ENCODE measurements at places on chromosomes 5 and 9.

DNA sequence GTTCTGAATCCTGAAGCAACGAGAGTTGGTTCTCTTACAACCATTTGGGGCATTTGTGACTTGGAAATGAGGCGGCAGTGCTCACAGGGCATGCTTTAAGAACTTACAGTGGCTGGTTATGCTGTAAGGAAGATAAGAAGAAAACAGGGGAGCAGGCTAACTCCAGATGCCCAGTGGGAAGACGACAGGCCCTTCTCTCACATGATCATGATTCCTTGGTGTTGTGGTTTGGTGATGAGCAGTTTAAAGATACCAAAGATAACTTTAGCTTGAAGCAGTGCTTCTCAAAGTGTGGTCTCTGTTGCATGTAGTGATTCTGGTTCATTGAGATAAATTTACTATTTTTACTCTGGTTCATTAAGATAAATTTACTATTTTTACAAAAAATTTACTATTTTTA is 2.6 kb upstream of the HABP4 start:
- DNase-seq = no peak

GRCh38 chr5:2066373-2066772 is 183.6 kb upstream of the IRX4 start:
- no peak for DNase-seq

DNA sequence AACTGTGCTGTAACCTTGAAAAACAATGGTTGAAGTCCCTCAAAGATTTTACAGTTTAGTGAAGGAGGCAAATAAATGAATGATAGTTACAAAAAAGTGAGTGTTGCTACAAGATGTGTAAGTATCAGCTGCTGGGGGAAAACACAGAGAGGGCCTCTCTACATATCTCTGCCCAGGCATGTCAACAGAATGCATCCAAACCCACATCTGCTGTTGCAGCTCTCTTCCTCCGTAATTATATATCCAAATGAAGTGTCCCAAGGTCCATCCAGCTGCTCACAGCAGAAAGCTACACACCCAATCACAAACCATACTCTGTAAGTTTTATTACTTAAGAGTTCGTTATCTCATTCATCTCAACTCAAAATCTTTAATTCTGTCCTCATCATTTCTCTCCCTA is 584.6 kb downstream of the ANXA1 start:
- no peak for DNase-seq

- DNase-seq = no peak
These were observed 4.8 kb upstream of the TMEM171 start for GRCh38 chr5:73115399-73116051.

- peak; percentile 30 for DNase-seq
These were observed 1.0 kb downstream of the ANKH start for GRCh38 chr5:14870337-14871213.

DNA sequence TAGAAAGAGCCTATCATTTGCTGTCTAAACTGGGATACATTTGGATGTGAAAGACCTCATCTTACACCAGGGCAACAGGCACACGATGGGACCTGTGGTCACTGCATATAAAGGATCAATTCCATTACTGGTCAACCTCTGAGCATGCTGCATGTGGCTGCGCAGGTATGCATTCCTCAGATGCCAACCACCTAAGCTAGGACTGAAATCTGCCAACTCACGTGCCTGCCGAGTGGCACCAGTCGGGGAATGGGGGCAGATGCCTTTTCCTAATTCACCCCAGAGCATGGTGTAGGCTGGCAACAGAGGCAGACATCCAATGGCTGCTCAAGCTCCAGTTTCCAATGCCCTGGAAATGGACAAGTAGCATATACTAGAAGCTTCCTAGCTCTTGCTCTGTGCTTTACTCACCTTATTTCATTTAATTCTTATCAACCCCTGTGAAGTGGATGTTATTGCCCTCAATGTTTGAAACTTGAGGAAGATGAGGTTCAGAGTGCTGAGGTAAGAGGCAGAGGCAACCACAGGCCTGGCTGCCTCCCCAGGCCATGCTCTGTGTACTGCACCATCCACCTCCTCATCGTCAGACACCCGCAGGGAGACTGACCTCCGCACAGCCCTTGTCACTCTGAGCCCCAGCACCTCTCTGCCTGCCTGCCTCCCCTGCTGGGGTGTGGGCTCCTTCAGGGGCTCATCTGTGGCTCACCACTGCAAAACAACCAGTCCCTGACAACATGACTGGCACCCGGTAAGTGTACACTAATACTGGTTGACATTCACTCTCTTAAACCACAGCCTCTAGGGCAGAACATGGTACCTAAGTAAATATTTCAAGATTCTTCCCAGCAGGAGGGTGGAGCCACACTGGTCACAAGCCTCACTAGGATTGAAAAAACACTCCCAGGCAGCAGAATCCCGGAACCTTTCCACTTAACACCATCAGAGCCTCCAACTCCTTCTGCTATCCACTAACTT is 228.5 kb downstream of the CRB2 start:
- DNase-seq = no peak

DNA sequence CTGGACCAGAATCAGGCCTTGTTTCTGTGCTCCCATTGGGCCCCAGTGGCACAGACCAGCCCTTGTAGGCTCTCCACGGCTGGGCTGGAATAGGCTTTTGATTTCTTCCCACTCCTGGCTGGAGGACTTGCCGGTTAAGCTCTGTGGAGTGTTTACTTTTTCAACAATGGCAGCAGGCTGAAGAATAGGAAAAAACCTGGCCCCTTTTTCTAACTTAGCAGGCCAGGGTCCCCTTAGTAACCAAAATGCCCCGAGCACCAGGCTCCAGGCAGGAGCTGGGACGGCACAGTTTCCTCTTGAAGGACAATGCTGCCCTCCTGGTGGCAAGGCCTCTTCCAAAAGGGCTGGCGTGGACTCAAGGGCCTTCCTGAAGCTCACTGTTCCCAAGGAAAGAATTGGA is 230.3 kb downstream of the CRB2 start:
- no peak for DNase-seq

- no peak for DNase-seq
These were observed 351.5 kb upstream of the KCNN2 start for GRCh38 chr5:114010362-114010761.
